ENCODE measurements at places on chromosomes 6 and 20.

DNA sequence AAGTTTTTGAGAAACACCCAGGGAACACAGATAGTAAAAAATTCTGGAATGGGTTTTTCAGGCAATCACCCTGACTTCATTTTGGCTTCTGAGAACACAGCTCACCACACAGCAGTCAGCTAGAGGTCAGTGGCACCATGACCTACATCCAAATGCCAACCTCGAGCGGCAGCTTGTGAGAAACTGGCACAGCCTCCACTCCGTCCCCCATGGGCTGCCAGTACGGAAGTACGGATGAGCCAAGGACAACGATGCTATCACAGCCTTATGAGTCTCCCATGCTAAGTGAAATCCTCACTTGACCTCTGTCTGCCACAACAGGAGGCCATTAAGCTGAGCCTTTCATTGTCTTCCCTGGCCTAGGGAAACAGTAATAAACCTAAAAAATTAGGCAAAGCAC, 32.0 kb downstream of the KIF16B start:
- DNase-seq: no peak

DNA sequence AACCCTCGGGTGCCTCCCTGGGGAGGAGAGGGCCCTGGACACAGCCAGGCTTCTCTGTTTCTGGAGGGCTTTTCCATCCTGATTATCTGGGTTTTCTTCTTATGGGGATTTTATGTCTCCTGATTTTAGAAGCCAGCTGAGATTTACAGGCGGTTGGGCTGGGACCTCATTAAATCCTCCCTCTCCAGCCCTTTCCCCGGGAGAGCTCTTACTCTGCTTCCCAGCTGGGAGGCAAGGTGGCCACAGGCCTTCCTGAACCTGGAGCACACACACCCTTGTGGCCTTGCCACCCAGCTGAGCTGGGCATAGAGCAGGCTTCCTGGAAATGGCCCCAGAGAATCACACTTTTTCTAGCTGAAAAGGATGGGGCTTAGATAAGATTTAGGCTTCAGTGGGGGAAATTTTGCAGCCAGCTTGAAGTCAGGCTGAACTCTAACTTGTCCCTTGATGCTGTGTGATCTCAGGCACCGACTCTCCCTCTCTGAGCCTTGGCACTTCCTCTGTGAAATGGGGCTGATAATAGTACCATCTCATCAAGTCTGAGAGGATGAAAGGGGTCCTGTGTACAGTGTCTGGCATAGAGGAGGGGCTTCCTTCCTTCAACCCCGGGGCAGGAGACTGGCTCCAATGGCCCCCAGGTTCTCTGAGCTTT, 16.6 kb downstream of the VSTM2L start:
- no peak for DNase-seq

DNA sequence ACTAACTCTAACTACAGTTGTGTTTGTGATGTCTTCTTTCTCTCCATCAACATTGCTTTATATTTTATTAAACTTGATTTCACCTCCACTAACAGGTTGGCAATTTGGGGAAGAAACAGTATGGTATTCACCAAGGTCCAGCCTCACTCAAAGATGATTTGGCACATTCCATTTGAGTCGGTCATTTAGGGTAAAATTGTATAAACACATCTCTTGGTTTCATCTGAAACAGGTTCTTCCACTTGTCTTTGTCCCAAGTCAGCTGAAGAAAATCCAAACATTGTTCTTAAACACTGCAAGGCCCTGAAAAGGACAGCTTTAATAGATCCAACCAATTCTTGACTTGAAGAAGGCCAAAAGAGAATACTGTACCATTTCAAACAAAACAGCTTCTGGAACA, 104.9 kb upstream of the NT5E start:
- DNase-seq: no peak

DNA sequence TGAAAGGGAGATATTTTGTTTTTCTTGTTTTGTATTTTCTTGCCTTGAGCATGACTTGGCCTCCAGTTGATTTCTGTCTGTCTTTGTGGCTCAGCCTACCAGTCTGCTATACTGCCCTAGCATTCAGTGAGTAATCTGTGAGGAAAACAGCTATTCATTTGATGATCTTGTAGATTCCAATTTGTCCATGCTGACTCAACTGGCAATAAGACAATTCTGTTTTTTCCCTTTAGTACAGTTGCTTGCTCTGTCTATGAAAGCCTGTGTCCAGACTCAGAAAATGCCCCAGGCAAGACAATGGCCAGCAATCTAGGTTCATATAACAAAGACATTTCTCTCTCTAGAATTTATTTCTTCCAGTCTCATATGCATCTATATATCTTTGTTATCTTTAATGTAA, 10.9 kb upstream of the SOX4 start:
- DNase-seq: no peak

DNA sequence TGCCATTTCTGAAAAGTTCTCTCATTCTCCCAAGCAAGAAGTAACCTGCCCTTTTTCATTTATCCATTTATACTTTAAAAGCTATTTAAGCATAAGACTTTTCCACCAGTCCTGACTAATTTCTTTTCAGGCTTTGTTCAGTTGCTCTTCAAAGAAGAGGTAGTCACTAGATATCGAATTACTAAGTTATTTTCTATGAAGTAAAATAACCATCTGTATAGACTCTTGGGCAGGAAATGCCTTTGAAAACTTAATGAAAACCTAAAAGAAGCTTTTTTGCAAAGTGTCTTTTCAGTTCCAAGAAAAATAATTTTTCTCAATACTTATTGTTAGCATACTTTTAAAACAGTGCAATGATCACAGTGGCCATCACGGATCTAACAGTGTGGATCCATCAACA, 31.3 kb upstream of the LAMP5 start:
- no peak for DNase-seq

GRCh38 chr6:29633534-29633905, 537 bp upstream of the GABBR1 start:
- no peak for DNase-seq

DNA sequence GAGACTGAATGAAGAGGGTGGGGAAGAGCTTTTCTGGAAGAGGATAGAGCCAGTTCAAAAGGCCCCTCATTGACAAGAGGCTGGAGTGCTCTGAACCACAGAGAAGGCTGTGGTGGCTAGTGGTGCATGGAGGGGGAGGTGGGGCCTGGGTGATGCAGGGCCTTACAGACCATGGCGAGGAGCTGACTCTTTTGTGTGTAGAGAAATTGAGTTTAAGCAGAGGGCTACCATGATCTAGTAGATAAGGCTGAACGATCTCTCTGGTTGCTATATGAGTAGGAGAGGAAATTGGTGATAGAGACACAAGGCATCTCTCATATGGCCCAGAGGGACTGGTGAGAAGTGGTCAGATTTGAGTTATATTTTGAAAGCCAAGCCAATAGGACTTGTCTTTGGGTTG, 137.6 kb downstream of the UST start:
- DNase-seq: no peak

DNA sequence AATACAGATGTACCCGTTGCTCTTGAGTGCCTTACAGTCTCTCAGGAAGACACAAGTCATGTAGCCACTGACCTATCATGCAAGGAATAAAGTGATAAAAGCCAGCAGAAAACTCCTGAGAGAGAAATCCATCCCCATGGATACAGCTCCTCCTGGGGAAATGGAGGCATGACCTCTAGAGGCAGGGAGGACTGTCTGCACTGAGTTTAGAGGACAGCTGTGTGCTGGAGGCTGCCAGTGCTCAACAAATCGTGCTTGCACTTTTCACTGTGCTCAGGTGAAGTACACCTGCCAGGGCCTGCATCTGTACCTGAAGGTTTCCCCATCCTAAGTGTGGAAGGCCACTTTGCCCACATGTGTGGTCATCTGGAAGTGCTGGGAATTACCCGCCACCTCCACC, 12.1 kb downstream of the CD93 start:
- DNase-seq: no peak

- no peak for DNase-seq
These were observed 31.1 kb upstream of the F13A1 start for GRCh38 chr6:6351511-6352025.

GRCh38 chr20:33000802-33001466, 3.3 kb downstream of the SUN5 start:
- DNase-seq: no peak

DNA sequence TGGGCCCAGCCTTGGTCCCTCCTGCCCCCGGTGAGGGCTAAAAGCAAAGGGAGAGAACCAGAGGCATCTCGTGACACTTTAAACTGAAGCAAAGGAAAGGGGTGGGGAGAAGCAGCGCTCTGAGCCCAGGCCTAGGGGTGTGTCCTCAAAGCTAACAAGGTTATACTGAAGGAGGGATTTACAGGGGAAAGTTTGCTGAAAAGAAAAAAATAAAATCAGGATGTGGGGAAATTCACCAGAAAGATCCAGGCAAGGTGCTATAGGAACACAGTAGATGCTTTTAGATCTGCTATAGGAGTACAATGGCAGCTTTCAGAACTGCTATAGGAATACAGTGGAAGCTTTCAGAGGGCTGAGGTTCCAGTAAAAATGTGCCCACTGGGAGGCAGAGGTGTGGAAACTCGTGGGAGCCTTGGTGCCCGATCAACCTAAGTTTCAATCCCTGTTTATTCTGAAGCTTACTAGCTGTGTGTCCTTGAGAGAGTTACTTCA, at the start of gene COL9A1:
Gene COL9A1, minus strand, starts transcription at position 51 of the 492 bp plus-strand sequence. CDS start 160 bp downstream, outside the sequence.
- DNase-seq: no peak

DNA sequence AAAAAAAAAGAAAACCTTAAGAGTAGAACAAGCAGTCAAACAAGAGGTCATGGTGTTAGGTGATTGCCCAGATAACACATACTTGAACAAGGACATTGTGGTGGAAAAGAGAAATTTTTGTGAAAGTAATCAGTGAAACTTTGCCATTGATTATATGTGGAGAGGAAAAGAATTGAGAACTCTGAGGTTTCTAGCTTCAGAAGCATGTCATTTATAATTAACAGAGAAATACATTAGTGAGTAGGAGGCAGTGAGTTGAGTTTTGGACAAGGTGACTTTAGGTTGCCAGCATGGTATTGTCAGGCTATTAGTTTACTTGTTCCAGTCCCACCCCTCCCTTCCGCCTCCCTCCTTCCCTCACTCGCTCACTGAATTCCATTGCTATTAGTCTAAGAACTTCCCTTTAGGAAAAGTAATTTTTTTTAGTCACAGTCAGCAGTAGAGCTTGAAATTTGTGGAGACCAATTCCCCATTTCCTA, 17.2 kb downstream of the TAB2 start:
- DNase-seq: no peak

DNA sequence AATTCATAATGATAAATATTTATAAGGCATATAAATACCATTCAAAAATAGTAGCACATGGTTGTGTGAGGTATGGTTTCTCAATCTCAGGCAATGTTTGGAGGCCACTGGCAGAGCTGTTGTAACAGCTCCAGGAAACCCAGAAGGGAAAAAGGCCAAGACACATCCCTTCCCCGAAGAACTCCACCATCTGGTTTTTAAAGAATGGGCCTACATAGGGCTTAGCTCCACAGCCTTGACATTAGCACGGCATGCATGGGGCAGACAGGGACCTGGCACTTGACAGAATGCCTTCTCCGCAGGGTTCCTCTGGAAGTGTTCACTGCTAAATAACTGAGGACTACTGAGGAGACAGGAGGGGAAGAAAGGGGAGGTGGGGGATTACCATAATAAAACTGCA, 16.1 kb upstream of the FOXO3 start:
- DNase-seq: no peak

DNA sequence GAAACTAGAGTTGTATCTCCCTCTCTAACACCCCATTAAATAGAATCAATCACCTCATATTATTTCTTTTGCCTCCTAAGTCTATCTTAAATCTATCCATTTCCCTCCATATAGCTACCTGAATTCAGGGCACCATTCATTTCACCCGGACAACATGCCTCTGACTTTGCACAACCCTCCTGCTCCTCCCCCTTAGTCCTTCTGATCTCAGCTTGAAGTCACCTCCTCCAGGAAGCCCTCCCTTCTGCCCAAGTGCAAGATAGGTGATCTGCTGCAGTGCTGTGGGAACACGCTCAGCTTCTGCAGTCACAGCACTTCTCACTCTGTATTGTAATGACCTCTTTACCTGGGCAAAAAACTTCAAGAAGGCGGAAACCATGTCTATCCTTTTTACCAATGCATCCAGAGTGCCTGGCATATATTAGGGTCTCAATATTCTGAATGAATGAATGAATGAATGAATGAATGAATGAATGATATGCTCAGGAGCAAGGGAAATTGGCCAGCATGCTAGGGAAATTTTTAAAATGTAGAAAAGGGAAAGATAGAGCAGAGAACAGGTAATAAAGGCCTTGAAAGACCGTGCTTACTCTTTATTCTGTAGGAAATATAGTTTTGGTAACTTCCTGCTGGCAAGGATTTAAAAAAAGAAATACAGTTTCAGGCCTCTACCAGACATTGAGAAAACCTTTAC, 41.7 kb downstream of the MBOAT1 start:
- DNase-seq: no peak

DNA sequence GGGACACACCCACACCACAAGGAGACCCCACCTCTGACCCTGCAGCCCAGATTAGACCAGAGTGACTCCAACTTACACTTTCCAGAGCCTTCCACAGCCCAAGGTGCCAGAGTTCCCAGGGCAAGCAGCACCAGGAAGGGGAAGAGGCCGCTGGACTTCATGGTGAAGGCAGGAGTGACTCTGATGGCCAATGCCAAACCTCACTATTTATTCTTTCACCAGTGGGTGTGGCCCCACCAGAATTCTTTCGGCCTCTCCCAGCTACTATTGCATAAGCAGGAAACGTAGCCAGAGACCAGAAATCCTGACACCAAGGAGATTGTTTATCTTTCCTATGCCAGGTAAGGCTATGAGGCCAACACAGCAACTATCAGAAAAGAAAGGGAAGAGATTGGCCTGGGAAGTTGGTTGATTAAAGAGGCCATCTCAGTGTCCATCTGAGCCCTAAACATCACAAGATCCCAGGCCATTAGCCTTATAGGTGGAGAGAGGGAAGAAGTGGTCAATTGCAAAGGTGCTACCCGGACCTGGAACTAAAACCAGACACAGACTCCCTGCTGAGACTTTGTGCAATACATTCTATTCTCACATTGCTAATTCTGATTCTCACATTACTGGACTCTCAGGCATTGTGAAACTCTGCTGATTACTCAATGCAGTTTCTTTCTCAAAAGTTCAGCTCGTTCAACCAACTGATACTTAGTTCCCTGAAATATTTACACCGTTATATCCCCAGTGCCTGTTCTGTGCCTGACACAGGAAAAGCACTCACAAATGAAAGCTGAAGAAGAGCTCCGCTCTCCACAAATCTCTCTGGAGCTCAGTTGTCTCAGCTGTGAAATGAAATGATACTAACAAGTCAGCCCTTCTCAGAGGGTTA, at the start of gene SLPI:
Gene SLPI, minus strand, starts transcription at position 182 of the 880 bp plus-strand sequence. Its CDS starts 21 bp downstream, at position 161.
- DNase-seq: no peak

- no peak for DNase-seq
These were observed 338 bp downstream of the UTRN start for GRCh38 chr6:144285548-144285797.

- DNase-seq: no peak
These were observed 746.0 kb upstream of the DEFB115 start for GRCh38 chr20:30511322-30512030.

- no peak for DNase-seq
These were observed 131.5 kb downstream of the MACROD2 start for GRCh38 chr20:14126856-14127255.

- DNase-seq: no peak
These were observed 23.7 kb upstream of the ADGRF4 start for GRCh38 chr6:47674673-47675072.

All from neural crest cell (in vitro differentiated cells).